ENCODE measurements at places on chromosomes 6 and 20.

DNA sequence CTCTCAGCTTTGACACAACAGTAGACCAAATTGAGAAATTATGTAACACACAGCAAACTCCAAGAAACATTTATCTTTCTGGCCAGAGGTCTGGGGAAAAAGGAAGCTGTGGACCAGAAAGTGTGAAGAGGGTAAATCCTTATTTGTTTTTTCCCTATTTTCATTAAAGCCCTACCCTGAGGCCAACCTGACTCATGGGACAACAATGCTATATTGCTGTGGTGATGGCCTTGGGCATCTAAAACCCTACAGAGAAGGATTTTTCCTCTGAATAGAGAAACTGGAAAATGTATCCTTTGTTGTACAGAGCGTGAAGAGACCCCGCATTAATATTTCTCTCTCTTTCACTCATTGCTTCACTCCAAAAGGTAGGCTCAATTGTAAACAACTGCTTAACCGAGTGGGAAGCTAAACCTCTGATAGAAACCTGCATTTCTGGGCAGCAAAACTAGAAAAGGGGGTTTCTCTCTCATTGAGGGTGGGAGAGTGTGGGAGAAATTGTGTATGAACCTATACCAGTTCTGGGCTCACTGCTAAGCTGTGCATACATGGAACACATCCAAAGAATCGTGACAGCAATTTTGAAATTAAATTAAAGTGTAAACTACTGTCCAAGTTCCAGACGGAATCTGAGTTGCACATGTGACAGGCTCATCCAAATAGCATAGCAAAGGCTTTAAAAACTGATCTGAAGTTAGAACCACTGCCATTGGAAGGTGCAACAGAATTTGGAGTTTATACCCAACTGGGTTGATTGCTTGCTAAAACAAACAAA is 175.5 kb downstream of the CLVS2 start:
- no peak for DNase-seq

- no peak for DNase-seq
Measured at GRCh38 chr20:45372646-45373352, 5.3 kb downstream of the TP53TG5 start.

- DNase-seq, result no peak
Measured at GRCh38 chr6:10174056-10174455, 240.8 kb downstream of the TFAP2A start.

- no peak for DNase-seq
Measured at GRCh38 chr6:31768363-31769257, 6.2 kb downstream of the SAPCD1 start.

DNA sequence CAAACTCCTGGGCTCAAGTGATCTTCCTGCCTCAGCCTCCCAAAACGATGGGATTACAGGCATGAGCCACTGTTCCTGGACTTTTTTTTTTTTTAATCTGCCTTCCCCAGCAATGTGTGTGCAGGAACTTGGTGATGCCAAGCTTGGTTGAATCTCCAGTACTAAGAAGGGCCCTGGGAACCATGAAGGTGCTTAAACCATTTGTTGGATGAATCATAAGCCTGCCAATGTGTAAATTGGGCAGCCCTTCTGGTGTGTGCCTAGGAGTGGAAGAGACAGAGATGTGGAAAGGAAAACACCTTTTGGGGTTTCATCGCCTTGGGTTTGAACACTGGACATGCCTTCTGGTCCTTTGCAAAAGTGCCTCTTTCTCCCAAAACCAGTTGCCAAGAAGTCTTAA is 7.1 kb upstream of the SPO11 start:
- no peak for DNase-seq

Data from stimulated activated CD8-positive, alpha-beta memory T cell treated with anti-CD3 and anti-CD28 coated beads, Interleukin-15, amount 100 ng/mL, for 48 hours (primary cell).